ENCODE measurements at places on chromosomes 7 and 10.

DNA sequence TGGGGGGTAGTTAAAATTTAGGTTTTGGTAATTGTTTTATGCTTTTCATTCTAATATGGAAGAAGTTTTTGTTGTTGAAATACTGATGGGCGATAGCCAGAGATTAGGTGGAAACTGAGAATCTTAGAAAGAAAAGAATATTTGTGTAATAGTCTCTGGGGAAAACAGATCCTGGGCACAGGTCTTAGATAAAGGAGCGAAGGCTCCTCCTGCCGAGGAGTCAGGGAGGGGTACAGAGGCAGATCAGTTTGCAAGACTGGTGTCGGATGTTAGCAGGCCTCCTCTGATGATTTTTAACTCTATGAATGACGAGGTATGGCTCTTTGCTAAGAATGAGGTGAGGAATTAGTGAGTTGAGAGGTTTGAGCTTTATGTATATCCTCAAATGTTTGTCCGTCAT lies 339.7 kb downstream of the HGF start:
- no peak for DNase-seq

- no peak for DNase-seq
These were observed 19.7 kb downstream of the DOCK1 start for GRCh38 chr10:126924915-126925300.

- DNase-seq = no peak
These were observed 70.2 kb downstream of the AHCYL2 start for GRCh38 chr7:129295015-129295423.

GRCh38 chr7:84666651-84667050 lies 472.1 kb upstream of the SEMA3A start:
- no peak for DNase-seq

GRCh38 chr10:99784727-99785441 lies 2.4 kb downstream of the ABCC2 start:
- DNase-seq = no peak

DNA sequence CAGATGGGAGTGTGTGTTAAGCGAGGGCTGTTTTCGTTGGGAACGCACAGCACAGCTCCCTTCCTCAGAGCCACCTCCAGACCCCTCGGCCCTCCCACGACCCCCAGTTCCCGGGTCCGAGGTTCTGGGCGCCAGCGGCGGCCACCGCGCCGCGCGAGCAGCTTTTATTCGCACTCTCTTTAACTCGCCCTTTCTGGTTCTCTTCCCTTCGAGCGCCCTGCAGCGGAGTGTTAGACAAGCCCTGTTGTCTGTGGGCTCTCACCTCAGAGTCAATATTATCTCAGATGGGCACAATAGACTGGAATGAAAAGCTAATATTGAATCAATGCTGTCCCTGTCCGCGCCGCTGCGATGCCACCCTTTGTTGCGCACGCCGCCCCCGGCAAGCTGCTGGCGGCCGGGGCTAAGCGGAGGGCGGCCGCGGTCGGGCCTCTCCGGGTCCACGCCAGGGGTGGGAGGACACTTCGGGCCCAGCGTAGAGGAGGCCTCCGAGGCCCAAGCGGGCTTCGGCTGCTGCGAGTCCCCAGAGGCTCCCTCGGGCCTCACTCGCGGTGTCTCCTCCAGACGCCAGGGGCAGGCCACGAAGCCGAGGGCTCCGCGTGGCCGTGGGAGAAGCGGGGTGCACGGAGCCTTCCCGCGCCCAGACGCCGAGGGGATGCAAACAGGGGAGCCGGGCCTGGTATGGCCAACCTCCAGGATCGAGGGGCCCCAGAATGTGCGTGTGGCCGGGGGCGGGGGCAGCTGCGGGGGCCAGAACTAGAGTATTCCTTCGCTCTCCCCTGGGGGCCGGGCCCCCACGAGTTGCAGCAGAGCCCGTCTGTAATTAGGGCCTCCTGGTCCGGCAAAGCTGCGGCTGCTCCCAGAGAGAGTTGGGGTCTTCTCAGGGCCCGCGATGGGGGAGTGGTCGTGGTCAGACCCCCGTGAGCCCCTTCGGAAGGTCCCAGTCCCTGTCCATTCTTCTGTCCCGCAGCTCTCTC lies 7.9 kb upstream of the EMX2 start:
- no peak for DNase-seq

GRCh38 chr7:55018361-55019190 lies at the start of gene EGFR:
Gene EGFR (plus strand): TSS chr7:55019017. CDS start chr7:55019278, 261 bp downstream.
- DNase-seq = no peak

GRCh38 chr7:2051707-2052656 lies 180.8 kb downstream of the MAD1L1 start:
- DNase-seq = no peak

DNA sequence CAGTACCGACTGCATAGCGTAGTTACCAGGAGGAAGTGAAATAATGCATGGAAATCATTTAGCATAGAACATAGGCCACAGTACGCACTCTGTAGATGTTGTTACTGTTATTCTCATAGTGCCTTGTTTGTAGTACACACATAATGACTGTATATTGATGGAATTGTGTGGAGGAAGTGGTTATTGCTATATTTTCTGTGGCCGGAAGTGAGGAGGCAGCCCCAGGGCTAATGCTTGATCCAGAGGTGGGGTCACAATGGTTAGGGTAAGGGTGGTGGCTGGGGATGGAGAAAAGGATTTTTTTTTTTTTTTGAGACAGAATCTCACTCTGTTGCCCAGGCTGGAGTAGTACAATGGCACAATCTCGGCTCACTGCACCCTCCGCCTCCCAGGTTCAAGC lies 4.5 kb upstream of the MGAM start:
- DNase-seq = no peak
